ENCODE measurements at places on chromosomes 2 and 18.

DNA sequence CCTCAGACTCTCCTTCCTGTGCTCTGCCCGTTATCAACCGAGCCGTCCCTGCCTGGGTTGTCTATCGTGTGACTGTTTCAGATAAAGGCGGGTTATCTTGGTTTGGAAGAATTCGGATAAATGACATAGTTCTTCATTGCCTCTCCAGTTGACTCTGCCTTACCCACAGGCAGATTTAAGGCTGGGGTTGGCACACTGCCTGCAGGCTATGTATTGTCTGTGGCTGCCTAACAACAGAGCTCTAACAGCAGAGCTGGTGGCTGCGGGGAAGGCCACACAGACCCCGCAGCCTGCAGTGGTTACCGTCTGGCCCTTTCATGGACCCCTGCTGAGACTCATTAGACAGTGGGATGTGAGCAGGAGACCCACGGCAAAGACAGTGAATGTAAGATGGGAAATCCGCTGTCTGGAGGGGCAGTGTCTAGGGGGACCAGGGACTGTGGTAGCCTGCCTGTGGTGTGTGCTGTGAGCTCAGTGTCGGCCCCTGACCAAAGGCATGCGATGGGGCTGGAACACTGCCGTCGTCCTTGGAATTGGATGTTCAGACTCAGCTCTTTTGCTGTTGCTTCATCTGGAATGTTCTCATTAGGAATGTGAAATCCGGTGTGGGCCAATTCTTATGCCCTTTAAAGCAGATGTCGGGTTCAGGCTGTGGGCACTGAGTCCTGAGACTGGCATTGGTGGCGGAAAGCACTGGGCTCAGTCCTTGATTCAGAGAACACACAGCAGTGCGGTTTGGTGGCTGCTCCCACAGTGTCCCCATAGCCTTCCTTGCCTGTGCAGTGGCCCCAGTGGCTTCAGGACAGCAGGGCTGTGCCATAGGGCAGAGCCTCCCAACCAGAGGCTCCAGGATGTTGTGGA is 44.5 kb downstream of the SH3RF3 start:
- no peak for DNase-seq

DNA sequence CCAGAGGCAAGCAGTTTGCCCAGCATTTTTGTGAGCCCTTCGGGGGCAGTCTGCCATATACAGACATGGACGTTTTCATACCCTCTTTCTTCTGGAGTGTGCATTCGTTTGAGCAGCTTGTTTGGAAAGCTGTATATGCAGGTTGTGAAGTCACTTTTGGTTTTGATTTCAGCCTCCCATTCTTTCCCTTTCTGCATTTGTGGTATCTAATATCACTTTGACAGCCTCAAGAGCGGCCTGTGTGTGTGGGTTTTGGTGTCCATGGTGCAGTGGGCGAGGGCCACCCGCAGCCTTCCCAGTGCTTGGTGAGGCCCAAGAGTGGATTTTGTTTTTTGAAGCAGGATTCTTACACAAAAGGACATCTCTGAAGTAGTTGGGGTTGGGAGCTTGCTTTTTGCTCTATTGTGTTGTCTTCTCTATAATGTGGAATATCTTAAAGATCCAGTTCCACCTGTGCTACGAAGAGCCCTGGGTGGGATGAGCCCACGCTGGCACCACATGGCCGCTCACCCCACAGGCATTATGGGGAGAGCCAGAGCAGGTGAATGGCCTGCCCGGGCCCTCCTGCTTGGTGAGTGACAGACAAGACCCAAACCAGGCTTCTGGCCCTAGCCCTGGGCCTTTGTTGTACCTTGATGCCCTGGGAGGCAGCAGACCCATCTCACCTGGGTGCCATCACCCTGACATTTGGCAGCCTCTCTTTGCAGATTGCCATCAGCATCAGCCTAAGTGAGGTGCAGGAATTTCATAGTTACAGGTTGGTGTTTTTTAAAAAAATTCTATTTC is 29.5 kb downstream of the INPP4A start:
- DNase-seq, result no peak

- DNase-seq, result no peak
Observed at GRCh38 chr2:6846967-6847681, 18.6 kb downstream of the CMPK2 start.

DNA sequence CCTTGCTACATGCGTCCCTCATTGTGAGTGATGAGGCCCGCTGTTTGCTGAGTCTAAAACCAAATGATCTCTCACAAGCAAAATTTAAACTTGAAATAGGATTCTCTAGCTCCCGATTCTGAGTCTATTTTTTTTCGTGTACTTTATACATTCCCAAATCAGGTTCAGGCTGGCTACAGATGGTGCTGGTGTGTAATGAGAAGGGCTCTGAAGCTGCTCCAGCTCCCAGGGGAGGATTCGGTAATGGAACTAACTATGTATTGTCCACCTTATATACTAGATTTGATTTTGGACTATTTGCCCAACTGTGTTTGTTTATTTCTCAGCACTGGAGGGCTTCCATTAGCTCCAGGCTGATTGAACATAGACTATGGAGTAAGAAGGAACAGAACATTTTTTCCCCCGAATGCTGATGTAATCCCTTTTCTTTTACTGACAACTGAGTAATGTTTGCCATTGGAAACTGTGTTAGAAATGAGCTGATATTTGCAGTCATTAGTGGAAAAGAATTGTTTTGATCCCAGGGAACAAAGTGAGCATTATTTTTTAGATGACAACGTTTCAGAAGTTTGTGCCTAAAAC is 274.0 kb upstream of the FIGN start:
- no peak for DNase-seq

DNA sequence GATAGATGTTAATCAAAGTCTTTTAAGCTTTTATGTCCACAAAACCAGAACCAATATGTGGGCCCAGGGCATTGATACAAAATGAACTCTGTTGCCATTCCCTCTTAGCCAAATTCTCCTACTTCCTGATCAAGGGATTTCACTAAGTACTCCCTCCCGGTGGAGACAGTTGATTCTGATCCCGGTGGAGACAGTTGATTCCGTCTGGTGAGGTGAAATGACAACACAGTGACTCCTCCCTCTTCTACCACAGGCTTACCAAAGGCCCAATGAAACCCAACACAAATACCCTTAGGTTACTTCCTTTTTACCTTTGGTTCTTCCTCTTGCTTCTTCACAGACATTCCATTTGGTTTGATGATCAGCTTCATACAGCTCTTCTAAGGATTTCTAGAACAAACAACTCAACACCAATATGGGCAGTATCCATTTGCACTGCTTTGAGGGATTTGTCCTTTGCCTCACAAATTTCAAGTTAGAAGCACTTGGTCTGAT is 153.8 kb downstream of the IKZF2 start:
- DNase-seq, result no peak

GRCh38 chr2:50962731-50963130 is 69.2 kb downstream of the NRXN1 start:
- DNase-seq, result no peak

- DNase-seq, result peak; percentile 12
Observed at GRCh38 chr18:35143622-35144596, 96.9 kb upstream of the ZNF397 start.

GRCh38 chr18:10293966-10294365 is 160.5 kb upstream of the APCDD1 start:
- no peak for DNase-seq

- no peak for DNase-seq
Observed at GRCh38 chr2:43358410-43359201, 132.2 kb upstream of the ZFP36L2 start.

DNA sequence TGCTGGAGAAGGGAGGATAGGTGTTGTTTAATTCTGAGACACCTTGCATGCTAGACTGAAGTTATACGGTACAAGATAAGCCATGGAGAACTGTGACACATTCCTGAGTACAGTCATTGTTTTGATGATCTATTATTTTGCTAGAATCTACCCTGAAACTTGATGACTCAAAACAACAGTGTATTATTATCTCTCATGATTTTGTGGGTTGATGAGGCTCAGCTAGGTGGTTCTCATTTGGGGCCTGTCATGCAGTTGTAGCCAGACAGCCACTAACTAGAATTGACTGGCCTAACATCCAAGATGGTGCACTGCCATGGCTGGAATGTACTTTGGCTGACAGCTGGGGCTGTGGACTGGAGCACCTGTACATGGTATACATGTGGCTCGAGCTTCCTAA is 5.4 kb upstream of the IL1R1 start:
- peak; percentile 26 for DNase-seq

DNA sequence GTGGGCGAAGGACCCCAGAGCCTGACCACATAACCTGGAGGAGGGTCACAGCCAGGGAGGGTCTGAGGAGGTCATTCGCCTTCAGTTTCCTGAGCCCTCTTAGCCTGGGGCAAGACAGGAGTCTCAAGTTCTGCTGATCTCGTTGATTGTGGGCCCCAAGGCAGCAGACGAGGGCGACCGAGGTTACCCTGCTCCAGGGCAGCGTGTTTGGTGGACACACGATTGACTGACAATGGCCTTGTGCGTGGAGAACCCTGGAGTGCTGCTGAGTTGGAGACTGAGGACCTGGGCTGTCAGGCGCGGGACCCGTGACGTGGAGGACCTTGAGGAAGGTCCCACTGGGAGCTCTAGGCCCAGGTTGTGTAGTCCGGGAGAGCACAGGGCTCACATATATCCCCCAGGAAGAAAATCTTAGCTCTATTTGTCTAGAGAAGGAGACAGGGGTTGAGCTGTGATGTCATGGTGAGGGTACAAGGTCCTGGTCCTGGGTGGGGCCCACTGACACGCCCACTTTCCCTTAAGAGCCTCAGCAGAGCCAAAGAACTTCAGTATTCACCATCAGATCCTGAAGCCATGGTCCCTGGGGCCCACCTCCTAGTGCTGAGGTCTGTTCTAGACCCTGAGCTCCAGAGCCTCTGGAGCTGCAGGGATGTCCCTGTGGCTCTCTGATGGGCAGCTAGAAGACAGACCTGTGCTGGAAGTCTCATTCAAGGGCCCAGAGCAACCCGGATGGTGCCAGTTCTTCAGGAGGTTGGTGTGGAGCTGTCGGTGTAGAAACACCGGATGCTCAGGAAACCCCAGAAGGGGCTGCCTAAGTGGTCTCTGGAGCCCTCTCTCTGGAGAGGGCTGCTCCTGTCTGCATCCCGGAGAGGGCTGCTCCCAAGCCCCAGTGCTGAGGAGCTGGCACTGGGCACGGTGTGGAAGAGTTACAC is 53.1 kb downstream of the DYSF start:
- DNase-seq, result no peak

- no peak for DNase-seq
Observed at GRCh38 chr2:1674276-1674675, 70.0 kb downstream of the PXDN start.

DNA sequence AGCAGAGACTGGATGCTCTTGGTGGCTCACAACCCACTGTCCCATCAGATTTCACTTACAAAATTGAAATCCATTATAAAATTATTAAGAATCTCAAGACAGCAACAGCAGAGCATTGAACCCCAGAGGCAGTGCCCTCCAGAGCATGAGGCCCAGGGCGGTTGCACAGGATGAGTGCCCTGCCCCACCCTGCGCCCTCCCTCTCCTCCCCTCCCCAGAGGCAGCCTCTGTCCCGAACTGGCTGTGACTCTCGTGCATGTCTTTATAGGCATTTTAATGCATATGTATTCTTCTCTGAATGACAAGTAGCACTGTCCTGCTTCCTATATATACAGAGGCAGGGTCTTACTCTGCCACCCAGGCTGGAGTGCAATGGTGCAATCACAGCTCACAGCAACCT is 10.4 kb downstream of the MFSD2B start:
- DNase-seq, result no peak

DNA sequence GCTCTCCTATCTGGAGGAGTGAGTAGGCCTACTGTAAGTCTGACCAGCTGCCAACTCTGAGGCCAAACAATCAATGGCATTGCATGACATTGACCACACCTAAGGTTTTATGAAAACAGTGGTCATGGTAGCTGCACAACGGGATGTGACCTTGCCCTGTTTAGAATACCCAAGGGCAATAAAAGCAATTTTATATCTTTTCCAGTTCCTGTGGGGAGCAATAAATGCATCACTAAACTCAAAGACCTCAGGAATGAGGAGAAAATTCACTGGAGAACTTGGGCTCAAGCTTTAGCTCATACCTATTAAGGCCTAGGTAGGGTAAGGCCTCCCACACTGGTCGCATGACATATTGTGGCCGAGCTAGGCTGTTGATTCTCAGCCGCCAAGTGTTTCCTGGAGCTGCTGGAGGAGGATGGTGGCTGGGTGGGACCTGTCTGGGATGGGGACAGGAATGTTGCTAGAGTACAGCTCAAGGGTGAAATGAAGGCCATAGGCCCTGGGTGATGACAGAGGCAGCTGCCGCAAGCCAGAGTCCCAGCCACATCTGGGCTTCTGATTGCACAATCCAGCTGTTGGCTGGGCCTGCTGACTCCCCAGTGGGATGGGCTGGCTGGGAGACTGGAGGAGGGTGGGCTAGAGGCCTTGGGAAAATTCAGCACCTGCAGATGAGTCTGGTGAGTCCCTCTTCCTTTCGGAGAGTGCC is 313.7 kb downstream of the CYP26B1 start:
- no peak for DNase-seq

DNA sequence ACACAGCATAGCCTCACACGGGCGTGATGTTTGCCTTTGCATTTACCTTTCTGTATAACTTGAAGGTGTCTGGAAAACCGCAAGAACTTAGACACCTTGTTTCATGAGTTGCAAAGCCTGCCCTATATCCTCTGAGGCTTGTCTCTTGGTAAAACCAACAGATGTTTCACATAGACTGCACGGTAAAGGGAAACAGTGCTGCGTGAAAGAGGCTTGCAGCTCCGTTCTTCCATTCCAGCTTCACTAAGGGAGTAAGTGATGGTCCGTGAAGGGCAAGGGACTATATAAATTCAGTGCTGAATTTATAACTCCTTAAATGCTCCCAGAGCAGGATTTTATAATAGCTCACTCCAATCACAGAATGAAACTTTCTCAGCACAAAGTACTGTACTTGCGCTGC is 360.5 kb downstream of the SOX11 start:
- DNase-seq, result no peak

DNA sequence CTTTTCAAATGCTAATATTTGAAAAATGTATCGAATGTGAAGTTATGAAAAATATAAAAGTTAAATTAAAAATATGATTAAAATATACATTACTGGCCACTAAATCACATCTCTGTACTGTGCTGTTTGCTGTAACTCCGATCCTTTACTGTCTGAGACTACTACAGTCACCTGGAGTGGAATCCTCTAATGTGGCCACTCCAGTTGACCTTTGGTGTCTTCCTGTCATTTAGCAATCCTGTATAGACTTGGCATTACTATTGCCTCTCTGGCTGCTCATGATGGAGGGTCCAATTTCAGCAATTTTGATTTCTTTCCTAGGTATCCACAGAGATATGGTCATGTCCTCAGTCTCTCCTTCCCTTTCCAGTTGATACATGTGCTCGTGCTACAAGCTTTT is 560.0 kb downstream of the CCDC85A start:
- no peak for DNase-seq

GRCh38 chr2:194363878-194364277 is 1293.1 kb upstream of the SLC39A10 start:
- no peak for DNase-seq

DNA sequence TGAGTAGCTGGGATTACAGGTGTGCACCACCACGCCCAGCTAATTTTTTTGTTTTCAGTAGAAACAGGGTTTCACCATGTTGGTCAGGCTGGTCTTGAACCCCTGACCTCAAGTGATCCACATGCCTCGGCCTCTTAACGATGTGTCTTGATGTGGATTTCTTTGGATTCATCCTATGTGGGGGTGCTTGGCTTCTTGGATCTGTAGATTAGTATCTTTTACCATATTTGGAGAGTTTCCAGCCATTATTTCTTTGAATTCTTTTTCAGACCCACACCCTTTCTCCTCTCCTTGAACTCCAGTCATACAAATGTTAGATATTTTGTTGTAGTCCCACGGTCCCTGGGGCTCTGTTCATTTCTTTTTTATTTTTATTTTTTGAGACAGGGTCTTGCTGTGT is 6.8 kb upstream of the TOGARAM2 start:
- DNase-seq, result no peak

- no peak for DNase-seq
Observed at GRCh38 chr18:45663403-45664045, 48.2 kb downstream of the SLC14A2 start.

- DNase-seq, result no peak
Observed at GRCh38 chr2:127599211-127599610, 46.7 kb upstream of the GPR17 start.

Measured in stimulated activated CD4-positive, alpha-beta T cell treated with anti-CD3 and anti-CD28 coated beads, Interleukin-12 subunit alpha, Interleukin-12 subunit beta, amount 100 ng/mL, for 4 hours (primary cell).